Suppressor macrophage (primary cell): ENCODE measurements at places on chromosomes 3 and 15.

- DNase-seq, result no peak
Measured at GRCh38 chr3:188739511-188739910, 432.3 kb upstream of the TPRG1 start.

DNA sequence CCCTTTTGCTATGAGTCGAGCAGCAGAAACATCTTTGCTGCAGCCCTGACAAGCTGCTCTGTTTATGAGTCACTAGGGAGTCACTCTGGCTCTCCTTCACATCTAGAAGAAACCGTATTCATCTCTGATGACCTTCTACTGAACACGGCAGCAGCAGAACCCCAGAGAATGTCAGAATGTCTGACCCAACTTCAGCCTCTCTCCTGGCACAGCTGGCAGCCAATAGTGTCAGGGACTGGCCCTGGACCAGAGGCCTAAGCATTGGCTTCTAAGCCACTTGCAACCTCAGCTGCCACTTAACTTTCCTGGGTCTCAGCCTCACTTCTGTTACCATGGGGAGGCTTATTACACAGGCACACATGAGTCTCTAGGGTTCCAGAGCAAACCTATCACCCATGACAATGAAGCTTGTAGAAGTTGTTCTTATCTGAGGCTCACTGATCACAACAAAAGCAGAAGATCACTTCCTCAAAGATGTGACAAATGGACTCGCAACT, 184.1 kb upstream of the TLE3 start:
- no peak for DNase-seq

DNA sequence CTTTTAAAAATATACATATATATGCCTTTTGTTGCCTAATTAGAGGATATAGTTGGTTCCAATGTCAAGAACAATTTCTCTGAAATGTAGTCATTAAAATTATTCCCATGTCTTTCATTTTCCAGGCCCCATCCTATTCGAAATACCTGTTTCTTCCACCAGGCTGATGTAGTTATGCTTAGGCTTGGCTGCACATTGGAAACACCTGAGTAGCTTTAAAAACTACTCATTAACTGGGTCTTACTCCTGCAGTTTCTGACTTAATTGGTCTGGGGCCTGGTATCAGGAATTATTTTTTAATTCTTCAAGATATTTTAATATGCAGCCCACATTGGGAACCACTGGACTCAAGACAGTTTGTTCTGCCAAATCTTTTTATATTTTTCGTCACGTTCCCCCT, 53.7 kb downstream of the TGFBR2 start:
- no peak for DNase-seq

DNA sequence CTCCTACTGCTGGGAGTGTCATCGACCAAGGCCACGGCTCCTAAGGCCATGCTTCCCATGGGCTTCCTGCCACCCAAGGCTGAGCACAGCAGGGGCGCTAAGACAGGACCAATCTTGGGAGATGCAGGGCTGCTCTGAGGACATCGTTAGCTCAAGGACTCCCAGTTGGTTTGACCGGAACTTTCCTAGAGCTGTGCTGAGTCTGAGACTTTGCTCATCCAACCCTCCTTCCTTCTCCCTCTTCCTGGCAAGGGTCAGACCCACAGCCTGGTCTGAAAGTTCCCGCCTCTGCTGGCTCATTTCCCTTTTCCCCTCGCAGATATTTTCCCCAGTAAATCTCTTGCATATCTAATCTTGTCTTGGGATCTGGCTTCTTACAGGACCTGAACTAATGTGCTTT, 57.2 kb downstream of the EPHB3 start:
- DNase-seq, result peak; percentile 46

DNA sequence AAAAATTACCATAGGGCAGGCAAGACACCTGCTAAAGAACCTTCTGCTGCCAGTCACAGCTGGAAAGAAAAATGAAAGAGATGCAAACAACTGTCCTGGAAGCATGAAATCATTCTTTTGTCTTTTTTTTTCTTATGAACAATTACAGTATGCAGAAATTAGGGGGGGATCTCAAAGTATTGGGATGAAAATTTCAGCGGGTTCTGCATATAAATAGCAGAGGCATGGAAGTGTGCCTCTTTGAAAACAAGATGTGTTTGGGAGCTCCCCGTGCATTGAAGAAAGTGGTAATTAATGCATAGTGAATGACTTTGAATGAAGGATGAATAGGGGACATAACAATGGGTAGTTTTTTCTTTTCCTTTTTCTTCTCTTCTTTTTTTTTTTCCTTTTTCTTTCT, 431.2 kb downstream of the SOX2 start:
- no peak for DNase-seq

DNA sequence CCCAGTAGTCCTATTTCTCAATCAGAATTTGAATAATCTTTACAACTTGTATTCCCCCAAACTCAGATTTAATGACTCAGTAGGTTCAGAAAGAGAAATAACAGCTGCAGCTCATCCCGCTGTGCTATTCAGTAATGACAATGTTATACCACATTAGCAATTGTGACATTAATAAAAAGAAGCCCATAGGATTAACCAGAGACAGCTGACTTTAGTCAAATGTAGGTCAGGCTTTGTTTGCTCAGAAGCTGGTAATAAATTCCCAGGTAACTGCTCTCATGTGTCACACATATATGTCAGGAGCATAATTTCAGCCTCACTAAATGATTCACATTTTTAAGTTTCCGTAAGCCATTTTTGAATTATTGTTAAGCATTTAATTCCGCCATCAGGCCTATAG, 222.0 kb upstream of the UBE2E2 start:
- DNase-seq, result no peak
